CD8-positive, alpha-beta memory T cell (primary cell): ENCODE measurements at places on chromosomes 7 and 10. TPM values are rescaled to one million over a fixed set of nuclear protein-coding genes. Genes with fewer than 3 reads are reported as not detected.

DNA sequence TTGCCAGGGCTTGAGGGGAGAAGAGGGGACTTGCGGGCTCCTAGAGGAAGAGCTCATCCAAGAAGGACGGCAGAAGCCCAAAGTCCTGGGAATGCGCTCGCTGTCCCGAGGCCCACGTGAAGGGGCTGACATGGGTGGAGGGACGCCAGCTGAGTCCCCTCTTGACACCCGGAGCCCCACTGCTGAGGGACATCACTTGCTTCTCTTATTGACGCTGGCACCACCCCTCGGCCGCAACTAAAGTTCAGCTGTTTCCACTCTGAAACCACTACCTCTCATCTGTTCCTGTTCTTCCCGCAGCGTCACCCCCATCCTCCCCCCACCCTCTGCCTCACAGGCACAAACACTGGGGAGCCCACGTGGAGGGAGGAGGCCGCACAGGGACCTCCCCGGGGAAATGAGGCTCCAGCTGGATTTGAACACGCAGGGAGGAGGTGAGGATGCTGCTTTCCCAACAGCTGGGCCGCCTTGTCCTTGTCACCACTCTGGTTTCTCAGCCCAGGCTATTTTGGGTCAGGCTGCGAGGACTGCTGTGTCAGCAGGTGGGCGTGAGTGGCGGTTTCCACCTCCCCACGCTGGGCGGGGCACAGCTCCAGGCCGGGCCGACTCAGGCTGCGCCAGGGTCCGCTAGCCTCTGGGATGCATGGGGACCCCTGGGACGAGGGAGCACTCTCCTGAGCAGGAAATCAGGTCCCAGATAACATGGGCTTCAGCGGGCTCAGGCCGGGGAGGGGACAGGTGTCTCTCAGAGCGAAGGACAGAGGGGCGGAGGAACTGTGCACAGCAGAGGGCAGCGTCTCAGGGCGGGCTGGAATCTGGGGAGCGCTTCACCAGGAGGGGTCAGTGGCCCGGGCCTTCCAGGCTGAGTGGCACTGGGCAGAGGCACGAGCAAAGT, 156.3 kb downstream of the ZNF248 start:
- no peak overlapping the region for H3K4me3 ChIP-seq
- H3K36me3 ChIP-seq, result no peaks in the 10 kb centered on the region
- no peak for DNase-seq
- no peak overlapping the region for H3K27ac ChIP-seq
- no peaks in the 10 kb centered on the region for H3K27me3 ChIP-seq

EEF1AKMT2 gene
- 18.6 TPM for total RNA-seq

DNA sequence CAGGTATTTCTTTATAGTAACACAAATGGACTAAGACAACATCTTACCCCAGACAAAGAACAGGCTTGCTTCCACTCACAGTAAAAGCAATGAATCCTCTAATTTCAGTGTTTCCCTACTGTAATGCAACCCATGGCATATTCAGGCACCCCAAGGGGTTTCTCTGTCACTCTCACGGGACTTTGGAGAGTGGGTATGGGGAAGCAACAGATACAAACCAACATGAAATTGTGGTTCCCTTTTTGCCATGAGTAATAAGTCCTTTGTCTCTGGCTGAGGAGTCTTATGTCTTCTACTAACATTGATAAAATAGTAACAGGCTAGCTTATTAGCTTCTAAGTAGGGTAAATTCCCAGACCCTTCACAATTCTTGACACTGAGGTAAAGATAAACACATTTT, 51.4 kb upstream of the AOAH start:
- no peak overlapping the region for H3K27ac ChIP-seq
- no peaks in the 10 kb centered on the region for H3K36me3 ChIP-seq
- no peaks in the 10 kb centered on the region for H3K27me3 ChIP-seq
- H3K4me1 ChIP-seq, result peaks cover 65% of the 10 kb centered on the region
- DNase-seq, result no peak
- H3K4me3 ChIP-seq, result no peak overlapping the region

DNA sequence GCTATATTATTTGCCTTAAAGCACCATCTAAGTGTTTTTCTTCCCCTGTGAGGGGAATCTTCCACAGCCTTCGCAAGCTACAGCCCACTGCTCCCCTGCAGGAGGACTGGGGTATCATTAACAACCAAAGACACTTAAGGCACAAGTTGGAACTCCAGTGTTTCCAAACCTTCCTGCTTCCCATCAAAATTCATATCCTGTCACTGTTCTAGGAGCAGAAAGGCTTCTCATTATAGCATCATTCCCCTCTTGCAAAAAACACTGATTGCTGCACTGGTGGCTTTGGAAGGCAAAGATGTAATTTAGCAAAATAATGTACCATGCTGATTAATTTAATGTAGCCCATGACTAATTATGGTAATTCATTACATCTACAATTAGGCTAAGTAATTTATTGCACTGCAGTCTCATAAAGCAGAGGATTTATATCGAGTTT, 207.2 kb downstream of the SKAP2 start:
- H3K27me3 ChIP-seq, result no peaks in the 10 kb centered on the region
- no peaks in the 10 kb centered on the region for H3K4me1 ChIP-seq
- no peak overlapping the region for H3K27ac ChIP-seq

MEPCE gene
- total RNA-seq, result 75.9 TPM

GRCh38 chr10:114300036-114300645, 61.1 kb downstream of the VWA2 start:
- no peaks in the 10 kb centered on the region for H3K27me3 ChIP-seq
- no peak overlapping the region for H3K4me3 ChIP-seq
- H3K36me3 ChIP-seq, result peaks cover 8% of the 10 kb centered on the region
- DNase-seq, result no peak

DNA sequence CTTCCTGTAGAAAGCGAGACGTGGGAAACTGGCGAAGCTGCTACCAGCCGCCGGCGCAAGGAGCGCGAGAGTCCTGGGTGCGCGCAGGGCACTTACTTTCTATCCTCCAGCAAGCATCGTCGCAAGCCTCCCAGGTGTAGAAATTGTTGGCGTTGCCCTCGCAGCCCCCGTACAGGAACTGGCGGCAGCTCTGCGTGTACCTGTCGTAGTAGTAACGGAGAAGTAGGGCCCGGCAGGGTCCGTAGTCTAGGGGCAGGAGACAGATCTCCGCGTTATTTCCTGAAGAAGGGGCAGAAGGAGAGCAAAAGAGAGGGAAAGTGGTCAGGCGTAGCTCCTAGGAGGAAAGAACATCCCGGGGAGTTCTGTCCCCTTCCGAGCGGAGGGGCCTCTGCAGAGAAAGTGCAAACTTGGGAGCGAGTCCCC, 501 bp downstream of the TFPI2 start:
- no peak overlapping the region for H3K4me3 ChIP-seq
- no peak overlapping the region for H3K27ac ChIP-seq
- no peak for DNase-seq
- no peaks in the 10 kb centered on the region for H3K27me3 ChIP-seq

PTF1A gene
- not detected for total RNA-seq

EVX1 gene
- total RNA-seq, result not detected

DNA sequence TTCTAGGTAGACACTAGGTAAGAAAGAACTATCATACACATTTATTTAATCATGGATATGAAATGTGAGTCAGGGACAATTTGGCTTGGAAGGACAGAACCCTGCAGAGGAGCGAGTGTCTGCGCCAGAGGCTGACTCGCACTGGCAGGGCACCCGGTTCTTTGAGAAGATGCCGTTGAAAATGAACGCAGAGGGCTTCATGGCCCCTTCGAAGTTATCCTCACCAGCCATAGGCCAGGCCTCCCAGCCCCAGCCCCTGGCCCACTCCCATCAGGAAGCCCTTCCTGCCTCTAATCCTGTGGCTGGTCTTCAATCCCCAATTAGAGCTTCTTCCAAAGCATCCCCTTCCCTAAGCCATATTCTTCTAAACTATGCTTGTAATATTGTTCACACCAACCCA, 239.8 kb downstream of the TCERG1L start:
- no peak overlapping the region for H3K4me3 ChIP-seq
- H3K36me3 ChIP-seq, result no peaks in the 10 kb centered on the region
- no peaks in the 10 kb centered on the region for H3K27me3 ChIP-seq
- no peak for DNase-seq
- H3K4me1 ChIP-seq, result no peaks in the 10 kb centered on the region
- H3K27ac ChIP-seq, result no peak overlapping the region

DNA sequence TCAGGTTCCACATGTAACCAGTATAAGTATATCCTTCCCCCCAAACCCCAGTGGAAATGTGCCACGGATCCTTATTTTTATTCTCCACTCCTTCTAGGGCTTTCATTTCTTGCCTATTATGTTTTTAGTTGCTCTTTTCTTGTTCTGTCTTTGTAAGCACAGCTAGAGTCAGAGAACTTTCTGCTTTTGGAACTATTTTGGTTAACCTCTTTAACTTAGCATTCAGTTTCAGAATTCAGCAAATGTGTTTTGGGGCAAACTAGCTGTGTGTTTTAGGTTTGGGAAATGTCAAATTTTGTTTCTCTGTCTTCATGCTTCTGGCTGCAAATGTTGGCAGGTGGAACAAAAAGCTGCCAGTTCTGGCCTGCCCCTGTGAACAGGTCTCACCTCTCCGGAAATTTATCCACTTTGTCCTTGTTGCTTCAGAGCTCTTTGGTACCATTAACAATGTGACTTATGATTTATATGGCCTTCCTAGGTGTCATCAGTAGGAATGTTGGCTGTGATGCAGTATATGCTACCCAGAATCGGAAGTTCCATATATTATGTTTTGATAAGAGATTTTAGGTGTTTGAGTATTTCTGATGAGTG, 156.1 kb downstream of the ADK start:
- H3K4me3 ChIP-seq, result no peak overlapping the region
- no peaks in the 10 kb centered on the region for H3K4me1 ChIP-seq
- no peaks in the 10 kb centered on the region for H3K27me3 ChIP-seq
- H3K27ac ChIP-seq, result no peak overlapping the region
- no peaks in the 10 kb centered on the region for H3K36me3 ChIP-seq

DNA sequence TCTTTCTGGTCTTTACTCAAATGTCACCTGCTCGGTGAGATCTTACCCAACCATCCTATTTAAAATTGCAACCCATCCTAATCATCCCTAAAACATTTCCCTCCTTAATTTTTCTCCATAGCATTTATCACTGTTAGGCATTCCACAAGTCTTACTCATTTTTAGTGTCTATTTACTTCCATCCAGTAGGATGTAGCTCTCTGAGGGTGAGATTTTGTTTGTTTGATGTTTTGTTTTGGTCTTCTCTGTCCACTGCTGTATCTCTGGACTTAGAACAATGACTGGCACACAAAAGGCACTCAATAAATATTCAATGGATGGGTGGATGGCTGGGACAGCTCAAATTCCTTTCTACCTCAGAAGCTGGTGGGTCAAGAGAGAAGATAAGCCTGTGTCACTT, 15.8 kb upstream of the DUSP5 start:
- no peak overlapping the region for H3K4me3 ChIP-seq
- H3K27ac ChIP-seq, result no peak overlapping the region
- H3K27me3 ChIP-seq, result no peaks in the 10 kb centered on the region
- no peaks in the 10 kb centered on the region for H3K4me1 ChIP-seq

GRCh38 chr7:90660100-90660499, 64.0 kb downstream of the CDK14 start:
- H3K36me3 ChIP-seq, result no peaks in the 10 kb centered on the region
- no peak for DNase-seq
- no peak overlapping the region for H3K4me3 ChIP-seq
- H3K27ac ChIP-seq, result no peak overlapping the region
- H3K4me1 ChIP-seq, result no peaks in the 10 kb centered on the region

DNA sequence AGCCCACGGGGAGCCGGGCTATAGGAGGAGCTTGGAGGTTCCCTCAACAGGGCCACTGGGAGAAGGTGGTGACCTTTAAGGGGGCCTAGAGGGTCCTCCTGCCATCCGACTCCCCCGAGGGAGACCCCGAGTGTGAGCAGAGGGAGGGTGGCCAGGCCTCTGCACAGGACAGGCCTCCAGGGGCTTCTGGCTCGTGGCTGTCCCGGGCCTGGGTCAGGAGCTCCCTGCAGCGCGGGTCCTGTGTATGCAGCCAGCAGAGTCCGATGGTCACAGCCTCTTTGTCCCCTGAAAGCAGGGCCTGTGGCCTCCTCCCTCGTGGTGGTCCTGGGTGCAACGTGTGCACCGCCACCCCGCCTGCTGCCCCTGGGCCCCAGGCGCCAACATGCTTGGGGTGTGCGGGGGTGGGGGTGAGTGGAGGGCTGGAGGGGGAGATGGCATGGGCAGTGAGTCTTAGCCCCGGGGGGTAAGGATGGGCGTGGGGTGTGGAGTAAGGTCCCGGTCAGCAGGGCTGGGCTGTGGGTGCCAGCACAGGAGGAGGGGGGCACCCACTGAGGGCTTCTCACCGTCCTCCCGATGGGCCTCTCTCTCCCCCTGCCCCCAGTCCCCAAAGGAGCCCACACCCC, 27.1 kb downstream of the UNCX start:
- no peak for DNase-seq
- H3K36me3 ChIP-seq, result no peaks in the 10 kb centered on the region
- no peak overlapping the region for H3K4me3 ChIP-seq
- H3K27me3 ChIP-seq, result no peaks in the 10 kb centered on the region
- no peak overlapping the region for H3K27ac ChIP-seq

- DNase-seq, result no peak
- H3K27me3 ChIP-seq, result no peaks in the 10 kb centered on the region
- H3K36me3 ChIP-seq, result no peaks in the 10 kb centered on the region
- H3K4me1 ChIP-seq, result peaks cover 41% of the 10 kb centered on the region
These were observed 3.2 kb downstream of the UBE2H start for GRCh38 chr7:129949292-129950133.

- H3K36me3 ChIP-seq, result no peaks in the 10 kb centered on the region
- no peak overlapping the region for H3K27ac ChIP-seq
- H3K4me3 ChIP-seq, result no peak overlapping the region
- DNase-seq, result no peak
These were observed 179.3 kb upstream of the FZD8 start for GRCh38 chr10:35821339-35821911.

CDC14C gene
- total RNA-seq, result not detected

GRCh38 chr7:80027611-80028173, 106.9 kb upstream of the GNAI1 start:
- no peak overlapping the region for H3K27ac ChIP-seq
- no peaks in the 10 kb centered on the region for H3K4me1 ChIP-seq
- DNase-seq, result no peak
- H3K4me3 ChIP-seq, result no peak overlapping the region
- no peaks in the 10 kb centered on the region for H3K27me3 ChIP-seq
- no peaks in the 10 kb centered on the region for H3K36me3 ChIP-seq

DNA sequence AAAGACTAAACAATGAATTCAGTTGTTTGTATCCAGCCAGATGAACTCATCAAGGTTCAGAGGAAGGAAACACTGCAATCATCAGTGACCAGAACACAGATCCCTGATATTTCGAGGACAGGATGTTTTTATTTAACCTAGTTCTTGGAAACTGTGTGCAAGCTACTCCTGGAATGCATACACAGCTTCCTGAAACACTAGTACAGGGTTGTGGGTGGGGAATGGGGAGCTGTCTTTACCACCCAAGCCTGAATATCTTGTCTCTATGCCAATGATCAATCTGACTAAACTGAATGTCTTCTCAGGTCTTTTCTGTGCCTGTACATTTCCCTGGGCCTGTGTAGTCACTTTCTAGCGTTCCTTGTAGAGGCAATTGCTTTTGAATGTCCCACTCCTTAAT, 374.6 kb downstream of the CALN1 start:
- no peak for DNase-seq
- H3K4me3 ChIP-seq, result no peak overlapping the region
- H3K4me1 ChIP-seq, result no peaks in the 10 kb centered on the region
- H3K27ac ChIP-seq, result no peak overlapping the region
- no peaks in the 10 kb centered on the region for H3K27me3 ChIP-seq
- H3K36me3 ChIP-seq, result no peaks in the 10 kb centered on the region
